Stimulated activated CD4-positive, alpha-beta T cell treated with anti-CD3 and anti-CD28 coated beads, Interleukin-2, amount 100 ng/mL, for 24 hours (primary cell): ENCODE measurements at places on chromosomes 4 and X.

GRCh38 chr4:179114615-179115014 lies 1672.4 kb upstream of the AGA start:
- DNase-seq = no peak

GRCh38 chr4:26207631-26208030 lies 113.2 kb upstream of the RBPJ start:
- DNase-seq = no peak

GRCh38 chr4:152352215-152352614 lies 183.7 kb downstream of the FBXW7 start:
- no peak for DNase-seq

DNA sequence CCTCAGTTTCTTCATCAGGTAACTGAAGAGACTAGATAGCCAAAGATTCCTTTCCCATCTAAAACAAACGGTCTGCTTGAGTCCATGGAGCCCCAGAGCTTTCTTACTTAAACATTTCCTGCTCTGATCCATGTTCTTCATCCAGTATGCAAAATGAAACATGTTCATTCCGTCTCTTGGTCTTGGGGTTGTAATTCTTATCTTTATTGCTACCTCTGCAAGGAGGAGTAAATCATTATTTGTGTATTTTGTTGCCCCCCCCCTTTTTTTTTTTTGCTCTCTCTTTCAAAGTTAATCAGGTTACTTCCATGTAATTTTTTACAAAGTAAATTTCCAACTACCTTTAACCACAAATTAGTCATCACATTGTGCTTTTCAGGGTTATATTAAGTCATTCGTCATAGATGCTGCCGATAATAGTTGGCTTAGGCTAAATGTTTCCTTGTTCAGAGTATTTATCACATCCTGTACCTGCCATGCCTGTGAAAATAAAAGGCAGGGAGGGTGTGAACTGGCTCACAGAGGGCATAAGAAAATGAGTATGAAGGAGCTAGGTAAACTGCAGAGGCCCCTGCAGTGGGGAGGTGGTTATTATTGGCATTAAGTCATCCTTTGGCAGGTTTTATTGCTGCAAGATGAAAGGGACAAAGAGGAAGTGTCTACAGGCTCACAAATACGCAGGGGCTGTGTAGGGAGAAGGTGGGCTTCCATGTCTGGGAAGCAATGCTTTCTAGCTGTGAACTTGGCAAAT lies 76.7 kb upstream of the HS3ST1 start:
- no peak for DNase-seq

- no peak for DNase-seq
Observed at GRCh38 chrX:39682778-39683177, 415.0 kb downstream of the BCOR start.
